Aortic smooth muscle cell (primary cell): ENCODE measurements at places on chromosomes 4 and X. TPM values are rescaled to one million over a fixed set of nuclear protein-coding genes. Genes with fewer than 3 reads are reported as not detected.

Gene MAGEA1
- not detected in 2 replicates for total RNA-seq

Gene FSTL5
- total RNA-seq, result not detected in 2 replicates

Gene CTSO
- 26.0 and 27.5 TPM in 2 replicates for total RNA-seq

Gene SPP1
- not detected in 2 replicates for total RNA-seq

Gene VEGFD
- total RNA-seq, result 0.37 and 0.40 TPM in 2 replicates

Gene SSX2
- not detected in 2 replicates for total RNA-seq

Gene CLIC2
- 1.9 and 2.4 TPM in 2 replicates for total RNA-seq

Gene SMIM9
- total RNA-seq, result not detected in 2 replicates

Gene SLC9A7
- total RNA-seq, result 46.8 and 66.5 TPM in 2 replicates

Gene ASB5
- not detected in 2 replicates for total RNA-seq

Gene HAND2
- total RNA-seq, result 37.4 and 48.7 TPM in 2 replicates

Gene TDO2
- total RNA-seq, result 0.53 and 0.56 TPM in 2 replicates

Gene FUNDC1
- 11.3 and 12.2 TPM in 2 replicates for total RNA-seq

Gene MAGEB1
- total RNA-seq, result not detected in 2 replicates

Gene CXCL1
- 1.3 and 4.5 TPM in 2 replicates for total RNA-seq

Gene PGM2
- 42.3 and 47.4 TPM in 2 replicates for total RNA-seq

Gene CACNA1F
- not detected in 2 replicates for total RNA-seq

Gene SYAP1
- 35.1 and 38.4 TPM in 2 replicates for total RNA-seq

Gene REELD1
- total RNA-seq, result not detected in 2 replicates

Gene GDPD2
- not detected in 2 replicates for total RNA-seq

Gene TMEM144
- total RNA-seq, result 3.7 and 4.4 TPM in 2 replicates

Gene TAF7L
- 0.25 and 0.26 TPM in 2 replicates for total RNA-seq

Gene RBM46
- under 0.01 TPM in 1 of 2 replicates, not detected in the other for total RNA-seq

Gene SASH3
- not detected in 2 replicates for total RNA-seq

Gene ZNF81
- 4.5 and 4.8 TPM in 2 replicates for total RNA-seq

Gene CDX4
- not detected in 2 replicates for total RNA-seq

Gene AR
- total RNA-seq, result 5.7 and 10.4 TPM in 2 replicates

Gene BEX5
- total RNA-seq, result 0.92 TPM in 1 of 2 replicates, not detected in the other

Gene GRK4
- total RNA-seq, result 3.4 and 3.6 TPM in 2 replicates

Gene ARL13A
- not detected in 2 replicates for total RNA-seq

Gene UGT2B17
- total RNA-seq, result not detected in 2 replicates

Gene TMPRSS11A
- not detected in 2 replicates for total RNA-seq

Gene SPANXD
- total RNA-seq, result not detected in 2 replicates

Gene FGB
- not detected in 2 replicates for total RNA-seq

Gene MAGEA2B
- total RNA-seq, result not detected in 2 replicates

Gene IL21
- not detected in 2 replicates for total RNA-seq
